ENCODE measurements at places on chromosomes 5 and 9.

DNA sequence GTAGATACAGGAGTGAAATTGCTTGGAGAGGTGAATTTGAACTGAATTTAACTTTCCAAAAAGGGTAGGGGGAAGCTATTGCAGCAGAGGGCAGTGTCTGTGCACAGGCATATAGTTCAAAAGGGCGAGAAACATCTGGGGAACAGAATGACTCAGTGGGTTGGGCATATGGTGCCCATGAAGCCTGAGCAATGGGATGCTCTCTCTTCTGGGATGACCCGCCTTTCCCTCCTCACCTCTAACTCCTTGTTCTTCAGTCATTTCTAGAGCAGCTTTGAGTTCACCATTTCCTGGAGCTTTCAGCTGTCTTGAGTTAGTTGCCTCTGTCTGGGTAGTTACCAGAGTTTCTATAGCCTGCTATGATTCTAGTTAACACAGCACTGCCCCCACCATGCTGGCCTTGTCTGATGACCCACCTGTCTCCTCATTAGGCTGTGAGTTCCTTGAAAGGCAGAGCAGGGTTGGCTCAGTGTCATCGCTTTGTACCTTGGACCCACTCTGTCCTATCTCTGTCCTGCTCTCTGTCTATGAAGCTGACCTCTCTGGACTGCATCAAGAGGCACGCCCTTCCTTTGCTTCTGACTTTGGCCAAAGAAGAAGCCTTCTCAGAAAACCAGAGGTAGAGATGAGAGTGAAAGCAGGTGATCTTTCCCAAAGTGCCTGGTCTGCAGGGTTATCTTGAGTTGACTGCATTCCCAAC, 299.6 kb upstream of the KLF4 start:
- no peak for DNase-seq

DNA sequence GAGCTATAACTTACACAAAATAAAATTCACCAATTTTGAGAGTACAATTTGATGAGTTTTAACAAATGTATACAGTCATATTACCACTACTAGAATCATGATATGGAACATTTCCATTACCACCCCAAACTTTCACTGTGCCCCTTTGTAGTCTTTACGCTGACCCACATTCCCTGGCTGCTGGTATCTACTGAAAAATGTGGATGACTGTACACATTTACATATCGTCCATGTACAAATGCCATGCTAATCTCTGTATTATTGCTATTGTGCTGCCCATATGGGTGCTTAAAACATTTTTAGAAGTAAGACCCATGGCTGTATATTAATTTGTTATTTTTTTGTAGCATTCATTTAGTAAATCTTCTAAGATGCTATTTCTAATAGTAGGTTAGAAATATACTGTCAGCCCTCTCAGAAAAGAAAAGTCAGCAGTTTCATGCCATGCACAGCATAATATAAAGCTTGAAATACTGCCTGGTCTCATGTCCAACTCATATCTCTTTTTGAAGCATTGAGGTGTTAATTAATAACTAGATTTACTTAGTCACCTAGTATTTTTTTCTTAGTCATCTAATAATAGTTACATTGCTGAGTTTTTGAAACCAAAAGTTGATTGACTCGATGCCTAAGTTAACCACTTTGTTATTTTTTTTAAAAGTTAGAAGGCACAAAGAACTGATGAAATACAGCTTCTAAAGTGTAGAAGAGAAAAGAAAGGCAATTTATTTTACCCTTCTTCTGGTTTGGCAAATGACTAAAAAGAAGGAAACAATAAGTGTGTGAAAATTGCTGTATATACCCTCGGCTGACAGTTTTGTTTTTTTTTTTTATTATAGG, 188.3 kb upstream of the MEF2C start:
- no peak for DNase-seq

GRCh38 chr5:113230711-113231652, 203.8 kb downstream of the TSSK1B start:
- no peak for DNase-seq

GRCh38 chr5:219460-219863, 1.3 kb downstream of the SDHA start:
- DNase-seq, result no peak

DNA sequence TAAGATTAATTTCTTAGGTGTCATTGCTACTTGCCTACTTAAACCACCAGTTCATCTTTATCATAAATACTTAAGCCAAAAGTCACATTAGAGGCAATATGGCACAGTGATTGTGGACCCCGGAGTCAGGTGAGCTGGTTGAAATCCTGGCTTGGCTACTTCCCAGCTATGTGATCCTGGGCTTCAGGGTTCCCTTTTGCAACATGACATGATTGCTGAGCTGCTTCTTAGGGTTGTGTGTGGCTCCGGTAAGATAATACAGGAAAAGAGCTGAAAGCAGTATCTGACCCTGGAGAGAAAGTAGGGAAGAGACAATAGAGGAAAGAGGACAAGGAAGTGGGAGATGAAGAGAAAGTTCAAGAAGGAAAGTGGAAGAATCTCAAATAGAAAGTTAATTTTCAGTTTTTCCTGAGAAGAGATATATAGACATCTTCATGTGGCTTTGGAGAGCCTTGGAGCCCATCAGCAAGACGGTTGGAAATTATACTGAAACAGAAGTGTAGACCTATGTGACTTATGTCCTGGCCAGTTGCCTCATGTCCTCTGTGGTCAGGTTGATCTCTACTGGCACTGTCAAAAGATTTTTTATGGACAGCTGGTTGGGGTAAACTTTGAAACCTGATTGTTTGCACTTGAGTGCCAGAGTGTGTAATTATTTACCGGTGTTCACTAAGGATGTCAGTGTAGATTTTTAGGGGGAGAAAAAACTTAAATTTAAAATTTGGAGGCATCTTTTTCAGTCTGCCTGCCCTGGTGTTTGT, 93.2 kb downstream of the GHR start:
- no peak for DNase-seq

- DNase-seq, result no peak
These were observed 2.7 kb upstream of the RAPGEF6 start for GRCh38 chr5:131637694-131638093.

- DNase-seq, result no peak
These were observed 408.7 kb downstream of the TLE4 start for GRCh38 chr9:79980432-79980831.

- no peak for DNase-seq
These were observed 74.8 kb downstream of the ICE1 start for GRCh38 chr5:5497152-5497788.

DNA sequence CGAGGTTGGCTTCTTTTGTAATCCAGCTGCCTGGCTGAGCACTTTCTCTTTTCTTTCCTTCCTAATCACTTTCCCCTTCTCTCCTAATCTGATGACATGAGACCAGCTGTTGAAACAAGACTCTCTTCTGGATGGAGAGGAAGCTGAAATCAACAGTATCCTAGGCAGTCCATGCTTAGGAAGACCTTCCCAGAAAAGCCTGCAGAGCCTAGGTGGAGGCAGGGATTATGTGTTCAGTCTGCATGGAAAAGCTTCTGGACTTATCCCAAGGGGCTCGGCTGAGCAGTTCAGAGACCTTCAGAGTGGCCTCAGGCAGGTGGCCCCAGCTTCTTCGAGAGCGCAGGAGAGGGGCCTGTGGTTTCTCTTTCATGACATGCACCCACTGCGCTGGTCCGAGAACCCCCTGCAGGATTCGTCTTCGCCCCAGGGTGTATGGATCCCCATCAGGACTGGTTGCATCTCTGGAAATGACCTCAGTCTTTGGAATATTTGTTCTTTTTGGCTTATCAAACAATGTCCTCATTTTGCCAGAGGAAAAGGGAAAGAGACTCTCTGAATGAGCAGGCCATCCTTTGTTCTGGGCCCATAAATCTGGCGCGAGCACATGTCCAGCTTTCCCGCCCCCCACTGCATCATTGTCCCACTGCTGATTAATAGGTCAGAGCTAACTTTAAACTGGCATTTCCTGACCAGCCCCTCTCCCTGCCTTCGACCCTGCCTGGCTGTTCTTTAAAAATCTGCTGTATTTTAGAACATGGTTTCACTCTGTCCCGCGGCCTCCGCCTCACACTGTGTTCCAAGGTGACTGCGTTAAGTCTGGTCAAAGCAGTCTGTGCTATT, 177.9 kb upstream of the KLF4 start:
- DNase-seq, result no peak

DNA sequence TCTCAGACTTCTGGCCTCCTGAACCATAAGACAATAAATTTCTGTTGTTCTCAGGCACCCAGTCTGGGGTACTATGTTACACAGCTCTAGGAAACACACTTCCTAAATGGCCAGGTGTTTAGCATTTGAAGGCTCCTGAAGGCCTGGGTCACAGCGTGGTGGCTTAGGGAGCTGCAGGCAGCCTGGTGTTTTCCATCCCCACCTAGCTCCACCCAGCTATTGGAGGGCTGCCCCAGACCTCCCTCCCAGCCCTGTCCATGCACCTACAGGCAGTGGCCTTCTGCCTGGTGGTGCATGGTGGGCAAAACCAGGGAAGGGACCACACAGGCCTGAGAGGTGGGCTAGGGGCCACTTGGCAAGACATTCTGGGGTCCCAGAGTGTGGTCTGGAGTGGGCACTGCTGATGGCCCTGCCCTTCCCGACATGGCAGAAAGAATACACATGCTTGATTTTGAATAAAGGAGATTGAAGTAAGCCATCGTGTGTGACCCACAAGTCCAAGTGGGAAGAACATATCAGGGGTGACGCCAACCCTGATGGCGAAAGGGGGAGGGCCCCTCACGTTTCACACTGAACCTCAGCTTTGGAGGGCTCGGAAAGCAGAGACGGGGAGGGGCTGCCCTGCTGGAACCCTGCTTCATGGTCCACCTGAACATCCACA, 1.3 kb upstream of the SUSD3 start:
- no peak for DNase-seq

DNA sequence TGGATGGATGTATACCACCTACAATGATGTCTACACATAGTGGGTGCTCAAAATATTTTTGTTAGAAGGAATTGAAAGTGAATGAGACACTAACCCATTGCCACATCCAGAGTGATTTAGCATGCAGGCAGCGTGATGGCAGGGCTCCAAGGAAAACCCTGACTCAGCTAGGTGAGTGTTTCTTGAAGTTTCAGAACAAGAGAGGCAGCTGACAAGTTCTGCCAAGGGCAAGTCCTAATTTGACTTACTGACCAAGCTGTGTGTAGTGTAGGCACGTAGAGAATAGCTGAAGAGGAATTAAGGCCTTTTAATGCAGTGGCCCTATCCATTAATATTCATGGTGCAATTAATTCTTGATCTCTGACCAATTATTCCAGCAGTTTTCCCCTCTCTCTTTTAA, 107.8 kb upstream of the ATP10B start:
- DNase-seq, result no peak

GRCh38 chr5:130975847-130976246, 189.2 kb downstream of the HINT1 start:
- DNase-seq, result no peak

- no peak for DNase-seq
These were observed 41.3 kb upstream of the CDK20 start for GRCh38 chr9:88015606-88016005.

DNA sequence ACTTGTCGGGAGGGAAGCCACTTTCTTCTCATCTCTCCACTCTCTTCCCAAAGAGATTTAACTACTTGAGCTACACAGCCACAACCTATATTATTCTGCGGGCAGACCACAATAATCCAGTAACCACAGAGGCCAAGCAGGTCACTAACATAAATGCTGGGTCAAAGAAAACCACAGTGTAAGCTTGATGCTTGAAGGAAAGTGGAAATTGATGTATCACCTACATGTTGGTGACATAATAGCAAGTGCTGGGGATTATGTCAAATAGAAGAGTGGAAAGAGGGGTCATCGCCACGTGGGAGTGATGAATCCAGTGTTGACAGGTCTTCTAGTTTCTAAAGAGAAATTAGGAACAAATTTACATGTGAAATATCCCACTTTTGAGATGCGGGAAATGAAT, 40.9 kb downstream of the RFK start:
- no peak for DNase-seq

DNA sequence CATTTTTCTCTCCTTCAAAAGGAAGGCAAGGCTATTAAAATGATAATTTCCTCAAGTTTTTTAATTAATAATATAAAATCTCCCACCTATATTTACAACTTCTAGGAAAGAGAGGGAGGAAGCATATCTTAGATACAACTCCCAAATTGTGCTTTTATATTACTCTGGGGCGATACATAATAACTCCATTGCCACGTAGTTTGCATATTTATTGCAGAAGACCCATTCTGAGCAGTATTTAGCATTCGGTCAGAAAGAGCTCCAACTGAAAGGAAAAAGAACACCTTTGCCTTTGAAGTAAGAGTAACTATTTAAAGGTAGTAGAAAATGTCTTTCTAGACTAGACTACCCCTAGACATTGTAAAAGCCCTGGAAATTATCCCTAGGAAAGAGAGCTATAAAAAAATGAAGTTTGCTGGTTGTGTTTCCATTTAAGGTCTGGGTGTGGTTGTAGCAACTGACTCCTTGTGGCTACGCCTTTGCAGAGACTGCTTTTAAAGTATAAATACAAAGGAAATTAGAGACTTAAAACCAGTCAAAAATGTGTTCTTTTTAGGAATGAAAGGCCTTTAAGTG, 566.1 kb downstream of the ZNF608 start:
- no peak for DNase-seq

GRCh38 chr9:26462751-26463150, 429.9 kb downstream of the CAAP1 start:
- DNase-seq, result no peak

- no peak for DNase-seq
These were observed 79.3 kb upstream of the OTULINL start for GRCh38 chr5:14502294-14502690.
